Pulmonary artery endothelial cell (primary cell): ENCODE measurements at places on chromosomes 12 and 14.

GRCh38 chr14:105881021-105881930, 354.9 kb downstream of the TMEM121 start:
- DNase-seq, result no peak

DNA sequence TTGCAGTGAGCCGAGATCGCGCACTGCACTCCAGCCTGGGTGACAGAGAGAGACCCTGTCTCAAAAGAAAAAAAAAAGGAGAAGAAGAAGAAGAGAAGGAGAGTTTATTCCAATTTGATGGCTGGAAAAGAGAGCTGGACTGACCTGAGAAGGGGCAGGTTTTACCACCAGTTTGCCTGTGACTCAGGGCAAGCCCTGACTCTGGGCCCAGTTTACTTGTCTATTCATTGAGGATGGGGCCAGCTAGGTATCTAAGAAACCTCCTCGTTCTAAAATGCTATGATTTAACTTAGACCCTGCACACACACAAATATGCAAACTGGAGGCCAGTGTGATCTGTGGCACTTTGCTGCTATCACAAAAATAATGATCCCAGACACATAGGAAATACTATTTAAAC, 155.0 kb downstream of the FOXN3 start:
- no peak for DNase-seq

DNA sequence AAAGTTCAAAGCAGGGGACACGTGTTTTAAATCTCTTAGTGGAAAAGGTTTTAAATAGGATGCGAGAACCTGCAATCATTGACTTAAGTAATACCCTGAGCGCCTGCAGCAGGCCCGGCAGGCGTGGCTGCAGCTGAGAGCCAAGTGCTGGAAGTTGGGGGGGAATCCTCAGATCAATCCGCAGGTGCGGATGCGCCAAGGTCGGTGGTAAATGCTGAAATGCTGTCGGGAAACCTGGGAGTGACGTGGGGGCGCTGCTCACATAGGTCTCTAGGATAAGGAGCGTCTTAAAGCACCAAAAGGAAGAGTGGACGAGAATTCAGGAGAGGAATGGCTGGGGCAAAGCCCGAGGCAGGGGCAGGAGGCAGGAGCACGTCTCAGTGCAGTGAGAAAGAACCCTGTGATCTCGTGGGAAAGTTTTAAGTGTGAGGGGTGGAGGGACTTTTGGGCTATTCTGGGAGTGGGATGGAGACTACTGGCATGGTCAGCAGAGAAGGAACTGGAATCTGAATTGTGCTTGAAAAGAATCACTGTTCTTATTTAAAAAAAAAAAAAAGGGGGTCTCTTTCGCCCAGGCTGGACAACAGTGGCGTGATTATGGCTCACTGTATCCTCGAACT, 883 bp upstream of the CDCA4 start:
- no peak for DNase-seq

DNA sequence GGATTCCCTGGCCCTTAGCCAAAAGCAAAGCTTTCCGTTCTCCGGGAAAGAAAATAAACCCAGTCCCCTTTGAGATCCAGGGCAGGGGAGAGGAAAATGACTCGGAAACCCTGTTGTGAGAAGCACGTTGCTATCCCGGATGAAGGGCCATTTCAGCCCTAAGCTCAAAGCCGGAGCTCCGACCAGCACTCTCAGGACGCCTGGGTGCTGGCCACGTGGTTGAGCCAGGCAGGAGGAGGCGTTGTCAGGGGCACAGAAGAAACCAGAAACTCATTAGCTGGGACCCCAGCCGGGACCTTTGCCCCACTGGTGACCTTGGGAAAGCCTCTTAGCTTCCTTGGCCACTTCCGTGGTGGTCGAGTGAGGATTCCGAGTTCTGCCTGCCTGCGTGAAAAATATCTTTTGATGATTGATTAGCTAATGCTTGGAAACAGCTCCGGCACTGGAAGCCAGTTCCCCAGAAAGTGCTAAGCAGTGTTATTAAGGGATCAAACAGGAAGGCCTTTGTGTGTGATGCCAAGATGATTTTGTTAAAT, 57.6 kb upstream of the FZD10 start:
- DNase-seq, result no peak

GRCh38 chr12:112936927-112937326, 1.3 kb upstream of the OAS3 start:
- no peak for DNase-seq

GRCh38 chr12:40647651-40648050, 44.6 kb upstream of the CNTN1 start:
- no peak for DNase-seq

GRCh38 chr12:103829092-103829491, 11.9 kb downstream of the NT5DC3 start:
- no peak for DNase-seq

DNA sequence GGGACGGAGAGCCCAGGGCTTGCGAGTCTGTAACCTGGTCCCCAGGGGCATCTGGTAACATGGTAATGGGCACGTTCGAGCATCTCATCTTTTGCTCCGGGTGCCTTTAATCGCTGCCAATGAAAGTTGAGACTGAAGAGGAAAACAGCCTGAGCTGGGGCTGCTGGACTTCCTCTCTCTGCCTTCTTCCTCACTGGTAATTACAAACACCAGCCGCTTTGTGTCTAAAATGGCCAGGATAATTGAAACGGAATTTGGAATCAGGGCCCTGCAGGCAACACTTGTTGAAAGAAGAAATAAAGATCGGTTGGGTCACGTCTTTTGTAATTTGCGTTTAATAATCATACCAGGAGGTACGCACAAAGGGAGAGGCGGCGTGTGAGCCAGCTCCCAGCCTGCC, 51.5 kb upstream of the GPATCH2L start:
- DNase-seq, result no peak

GRCh38 chr12:41966916-41967315, 177.8 kb downstream of the GXYLT1 start:
- no peak for DNase-seq

- no peak for DNase-seq
Measured at GRCh38 chr14:101982621-101983020, 18.2 kb downstream of the DYNC1H1 start.

GRCh38 chr12:49276304-49277290, 11.7 kb downstream of the TUBA1C start:
- DNase-seq, result no peak

DNA sequence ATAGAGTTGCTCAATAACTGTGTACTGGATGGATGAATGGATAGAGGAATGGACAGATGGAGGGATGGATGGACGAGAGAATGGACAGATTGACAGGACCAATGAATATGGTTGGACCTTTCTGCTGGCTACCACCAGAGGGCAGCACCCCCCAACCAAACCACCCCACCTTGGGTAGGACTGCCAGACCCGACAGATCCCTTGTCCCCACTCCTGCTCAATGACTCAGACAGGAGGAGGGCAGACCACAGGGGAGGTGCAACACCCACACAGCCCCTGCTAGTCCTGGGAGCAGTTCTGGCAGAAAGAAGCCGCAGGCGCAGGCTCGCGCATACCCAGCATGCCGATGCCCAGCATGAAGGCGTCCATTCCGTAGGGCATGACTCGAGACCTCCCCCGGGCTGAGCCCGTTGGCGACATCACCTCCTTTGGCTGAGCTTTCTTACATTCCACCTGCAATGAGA, 12.4 kb downstream of the MSI1 start:
- no peak for DNase-seq

- DNase-seq, result no peak
Measured at GRCh38 chr14:69873877-69874780, 5.1 kb upstream of the SMOC1 start.
